ENCODE measurements at places on chromosomes 3 and 15. TPM values are rescaled to one million over a fixed set of nuclear protein-coding genes. Genes with fewer than 3 reads are reported as not detected.

GRCh38 chr3:52743721-52744120, 27.0 kb downstream of the NEK4 start:
- H3K36me3 ChIP-seq = peaks cover 10% of the 10 kb centered on the region
- DNase-seq = no peak
- H3K4me1 ChIP-seq = no peaks in the 10 kb centered on the region
- H3K27me3 ChIP-seq = no peaks in the 10 kb centered on the region
- H3K27ac ChIP-seq = no peak overlapping the region

- peaks cover 48% of the 10 kb centered on the region for H3K4me1 ChIP-seq
- H3K27me3 ChIP-seq = no peaks in the 10 kb centered on the region
- no peak for DNase-seq
- H3K36me3 ChIP-seq = no peaks in the 10 kb centered on the region
- no peak overlapping the region for H3K4me3 ChIP-seq
Observed at GRCh38 chr3:195253923-195254432, 17.0 kb downstream of the XXYLT1 start.

- no peak overlapping the region for H3K27ac ChIP-seq
- no peaks in the 10 kb centered on the region for H3K36me3 ChIP-seq
- H3K27me3 ChIP-seq = no peaks in the 10 kb centered on the region
- no peak for DNase-seq
- H3K4me3 ChIP-seq = no peak overlapping the region
Observed at GRCh38 chr3:42537350-42537749, 34.9 kb downstream of the VIPR1 start.

DNA sequence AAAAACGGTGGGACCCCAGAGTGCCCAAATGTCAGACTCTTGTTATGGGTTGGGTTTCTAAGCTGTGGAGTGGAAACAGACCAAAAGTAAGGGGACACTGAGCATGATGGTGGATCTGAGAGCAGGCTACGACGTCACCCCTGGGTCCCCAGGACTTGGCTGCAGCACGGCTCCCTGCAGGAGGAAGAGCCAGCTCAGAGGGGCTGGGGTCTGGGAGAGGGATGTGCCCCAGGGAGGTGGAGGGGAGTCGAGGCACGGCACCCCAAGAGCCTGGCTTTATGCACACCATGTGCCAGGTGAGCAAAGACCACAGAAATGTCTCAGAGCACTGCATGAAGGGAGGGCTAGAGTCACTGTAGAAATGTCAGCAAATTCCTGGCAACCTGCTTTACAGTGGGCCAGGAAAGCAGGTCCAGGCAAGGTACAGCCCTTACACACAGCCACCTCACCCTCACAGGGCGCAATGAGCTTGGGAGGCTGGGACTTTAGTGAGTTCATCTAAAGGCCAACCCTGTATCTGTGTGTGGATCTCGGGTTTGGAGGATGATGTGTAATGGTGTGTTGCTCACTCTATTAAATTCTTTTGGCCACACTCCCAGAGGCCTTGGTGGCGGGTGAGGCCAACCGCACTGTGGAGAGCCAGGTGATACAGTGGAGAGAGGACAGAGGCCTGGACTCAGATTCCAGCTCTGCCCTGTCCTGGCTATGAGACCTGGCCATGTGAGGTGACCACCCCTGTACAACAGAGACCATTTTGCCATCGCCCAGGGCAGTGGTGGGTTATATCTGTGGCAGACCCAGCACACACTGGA, 14.1 kb downstream of the CTSH start:
- H3K27me3 ChIP-seq = no peaks in the 10 kb centered on the region
- no peak for DNase-seq
- H3K36me3 ChIP-seq = no peaks in the 10 kb centered on the region
- H3K4me3 ChIP-seq = no peak overlapping the region
- H3K4me1 ChIP-seq = peaks cover 77% of the 10 kb centered on the region
- H3K27ac ChIP-seq = peak overlapping the region; percentile 73

GRCh38 chr15:81087066-81087465, 47.0 kb upstream of the CFAP161 start:
- H3K27ac ChIP-seq = no peak overlapping the region
- H3K4me1 ChIP-seq = peaks cover 3% of the 10 kb centered on the region
- no peaks in the 10 kb centered on the region for H3K36me3 ChIP-seq
- no peak for DNase-seq

- H3K4me1 ChIP-seq = no peaks in the 10 kb centered on the region
- no peaks in the 10 kb centered on the region for H3K27me3 ChIP-seq
- no peak overlapping the region for H3K4me3 ChIP-seq
- H3K36me3 ChIP-seq = no peaks in the 10 kb centered on the region
- H3K27ac ChIP-seq = no peak overlapping the region
- no peak for DNase-seq
Observed at GRCh38 chr3:53965291-53965690, 73.6 kb upstream of the SELENOK start.

DNA sequence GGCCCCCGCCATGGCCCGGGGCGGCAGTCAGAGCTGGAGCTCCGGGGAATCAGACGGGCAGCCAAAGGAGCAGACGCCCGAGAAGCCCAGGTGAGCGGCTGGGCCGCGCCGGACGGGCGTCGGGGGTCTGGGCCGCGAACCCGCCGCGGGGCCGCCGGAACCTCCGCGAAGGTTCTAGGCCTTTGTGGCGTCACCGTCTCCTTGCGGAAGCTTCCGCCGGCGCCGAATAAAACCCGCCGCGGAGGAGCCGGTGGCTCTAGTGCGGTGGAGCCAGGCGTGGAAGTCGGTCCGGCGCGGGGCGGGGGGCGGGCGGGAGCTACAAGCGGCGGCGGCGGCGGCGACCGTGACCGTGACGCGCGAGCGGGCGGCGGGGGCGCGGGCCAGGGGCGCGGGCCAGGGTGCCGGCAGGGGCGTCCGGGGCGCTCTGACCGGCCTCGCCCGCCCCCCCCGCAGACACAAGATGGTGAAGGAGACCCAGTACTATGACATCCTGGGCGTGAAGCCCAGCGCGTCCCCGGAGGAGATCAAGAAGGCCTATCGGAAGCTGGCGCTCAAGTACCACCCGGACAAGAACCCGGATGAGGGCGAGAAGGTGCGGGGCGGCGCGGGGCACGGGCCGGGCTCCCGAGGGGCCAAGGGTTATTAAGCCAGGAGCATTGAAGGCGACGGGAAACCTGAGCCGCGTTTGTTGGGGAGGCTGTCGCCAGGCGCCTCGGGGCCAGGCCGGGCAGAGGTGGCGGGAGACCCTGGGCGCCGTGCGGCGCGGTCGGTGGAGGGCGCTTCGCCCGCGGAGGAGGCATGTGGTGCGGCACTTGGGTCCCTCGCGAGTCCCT, at the start of gene DNAJA4:
DNAJA4 (plus strand) TSS at position 259 of the 833 bp plus-strand sequence; CDS start at position 461, 202 bp downstream.
- no peaks in the 10 kb centered on the region for H3K36me3 ChIP-seq
- DNase-seq = no peak
- peaks cover 13% of the 10 kb centered on the region for H3K4me1 ChIP-seq
- H3K27me3 ChIP-seq = no peaks in the 10 kb centered on the region
- H3K4me3 ChIP-seq = peak within 1 kb of the TSS; percentile 55
- peak within 1 kb of the TSS; percentile 81 for H3K27ac ChIP-seq

DNA sequence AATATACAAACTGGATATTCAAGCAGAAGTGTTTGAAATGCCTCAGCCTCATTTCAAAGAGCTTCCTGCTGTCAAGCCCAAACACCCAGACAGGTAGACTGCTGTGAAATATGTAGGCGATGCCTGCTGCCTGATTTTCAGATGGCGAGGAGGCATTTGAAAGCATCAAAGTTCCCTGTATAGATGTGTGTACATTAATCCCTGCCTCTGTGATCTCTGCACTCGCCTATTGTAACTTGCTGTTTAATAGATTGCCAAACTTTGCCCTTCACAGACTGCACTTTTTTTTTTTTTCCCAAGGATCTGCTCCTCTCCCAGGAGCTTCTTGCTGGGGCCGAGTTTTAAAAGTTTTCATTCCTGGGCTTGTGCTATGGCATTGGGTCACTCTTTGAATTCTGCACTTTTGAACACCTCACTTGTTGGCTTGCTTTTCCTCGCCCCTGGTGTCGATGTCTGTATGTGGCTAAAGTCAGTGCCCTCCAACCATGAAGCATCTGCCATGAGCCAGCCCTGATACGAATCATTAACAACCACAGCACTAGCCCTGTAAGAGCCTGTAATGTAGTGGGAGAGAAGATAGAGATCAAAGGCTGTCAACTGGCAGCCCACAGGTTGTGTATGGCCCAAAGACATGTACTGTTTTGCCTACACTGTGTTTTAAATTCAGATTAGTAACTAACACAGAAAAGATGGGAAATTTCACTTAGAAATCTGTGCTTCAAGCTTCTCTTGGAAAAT, 287.6 kb upstream of the ICE2 start:
- no peaks in the 10 kb centered on the region for H3K27me3 ChIP-seq
- peaks cover 2% of the 10 kb centered on the region for H3K4me1 ChIP-seq
- no peak for DNase-seq
- no peak overlapping the region for H3K4me3 ChIP-seq
- H3K36me3 ChIP-seq = no peaks in the 10 kb centered on the region

DNA sequence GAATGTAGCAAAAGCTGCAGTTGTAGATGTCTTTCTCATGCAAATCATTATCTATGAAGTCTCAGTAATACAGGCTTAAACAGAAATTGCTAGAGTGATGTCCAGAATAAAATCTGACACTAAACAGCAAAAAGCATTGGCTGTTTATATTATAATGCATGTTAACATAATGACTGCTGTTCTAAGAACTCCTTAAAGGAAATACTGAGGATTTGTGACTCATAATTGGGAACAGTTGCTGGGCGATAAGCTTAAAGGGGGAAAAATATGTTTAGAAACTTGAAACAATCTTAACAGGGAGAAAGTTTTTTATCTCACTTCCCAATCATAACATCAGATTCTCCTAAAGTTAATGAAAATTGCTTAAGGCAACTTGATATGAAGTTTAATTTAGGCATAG, 17.5 kb downstream of the TIPARP start:
- H3K27ac ChIP-seq = no peak overlapping the region
- no peaks in the 10 kb centered on the region for H3K27me3 ChIP-seq
- no peak for DNase-seq
- H3K4me1 ChIP-seq = peaks cover 34% of the 10 kb centered on the region
- H3K36me3 ChIP-seq = peaks cover 34% of the 10 kb centered on the region

GRCh38 chr3:124075753-124076152, 83.8 kb upstream of the ROPN1 start:
- H3K36me3 ChIP-seq = no peaks in the 10 kb centered on the region
- H3K27ac ChIP-seq = no peak overlapping the region
- no peak overlapping the region for H3K4me3 ChIP-seq
- no peaks in the 10 kb centered on the region for H3K27me3 ChIP-seq
- no peaks in the 10 kb centered on the region for H3K4me1 ChIP-seq

- H3K27me3 ChIP-seq = no peaks in the 10 kb centered on the region
- DNase-seq = no peak
- H3K4me1 ChIP-seq = no peaks in the 10 kb centered on the region
- H3K36me3 ChIP-seq = no peaks in the 10 kb centered on the region
- no peak overlapping the region for H3K4me3 ChIP-seq
Observed at GRCh38 chr15:26739791-26740190, 33.1 kb downstream of the GABRB3 start.

DNA sequence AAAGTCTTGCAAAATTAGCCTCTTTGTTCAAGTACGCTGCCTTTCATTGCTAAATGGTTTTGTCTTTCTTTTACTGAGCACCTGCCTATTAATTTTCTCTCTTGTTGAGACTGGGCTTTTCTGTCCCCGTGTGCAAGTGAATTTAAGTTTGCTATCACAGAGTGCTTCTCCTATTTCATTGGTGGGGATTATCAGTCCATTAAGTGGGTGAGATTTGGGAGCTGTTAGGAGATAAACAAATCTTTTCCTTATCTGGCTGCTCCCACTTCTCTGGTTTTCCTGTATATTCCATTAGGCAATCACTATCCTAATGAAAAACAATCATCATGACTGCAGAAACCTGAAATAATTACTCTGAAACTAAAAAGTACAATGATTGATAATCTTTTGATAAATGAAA, 254.2 kb downstream of the NR1D2 start:
- no peak for DNase-seq
- no peaks in the 10 kb centered on the region for H3K4me1 ChIP-seq
- H3K36me3 ChIP-seq = no peaks in the 10 kb centered on the region
- H3K4me3 ChIP-seq = no peak overlapping the region

DNA sequence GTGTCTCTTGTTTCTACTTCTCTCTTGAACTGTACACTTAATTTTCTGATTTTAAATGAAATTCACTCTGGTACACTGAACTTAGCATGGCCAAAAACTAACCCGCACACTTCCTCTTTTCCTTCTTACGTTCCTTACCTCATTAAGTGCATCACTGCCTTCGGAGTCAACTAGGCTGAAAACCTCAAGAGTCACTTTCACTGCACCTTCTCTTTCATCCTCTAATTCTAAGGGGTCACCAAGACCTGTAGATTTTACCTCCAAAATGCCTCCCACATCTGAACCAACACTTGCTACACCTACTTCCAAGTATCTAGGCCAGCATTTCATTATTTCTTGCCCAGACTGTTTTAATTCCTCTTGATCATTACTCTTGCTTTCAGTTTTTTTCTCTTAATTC, 6.6 kb downstream of the CBLB start:
- H3K4me3 ChIP-seq = no peak overlapping the region
- no peaks in the 10 kb centered on the region for H3K27me3 ChIP-seq
- H3K36me3 ChIP-seq = peaks cover 32% of the 10 kb centered on the region
- DNase-seq = no peak
- H3K27ac ChIP-seq = no peak overlapping the region

GRCh38 chr3:16897254-16897926, 12.6 kb downstream of the PLCL2 start:
- no peaks in the 10 kb centered on the region for H3K36me3 ChIP-seq
- H3K27ac ChIP-seq = no peak overlapping the region
- no peaks in the 10 kb centered on the region for H3K27me3 ChIP-seq
- no peak overlapping the region for H3K4me3 ChIP-seq
- H3K4me1 ChIP-seq = no peaks in the 10 kb centered on the region

GRCh38 chr15:47196048-47196447, 521.3 kb upstream of the SEMA6D start:
- H3K27me3 ChIP-seq = peaks cover 7% of the 10 kb centered on the region
- H3K27ac ChIP-seq = no peak overlapping the region
- H3K4me3 ChIP-seq = no peak overlapping the region
- no peaks in the 10 kb centered on the region for H3K36me3 ChIP-seq
- peaks cover 5% of the 10 kb centered on the region for H3K4me1 ChIP-seq

DNA sequence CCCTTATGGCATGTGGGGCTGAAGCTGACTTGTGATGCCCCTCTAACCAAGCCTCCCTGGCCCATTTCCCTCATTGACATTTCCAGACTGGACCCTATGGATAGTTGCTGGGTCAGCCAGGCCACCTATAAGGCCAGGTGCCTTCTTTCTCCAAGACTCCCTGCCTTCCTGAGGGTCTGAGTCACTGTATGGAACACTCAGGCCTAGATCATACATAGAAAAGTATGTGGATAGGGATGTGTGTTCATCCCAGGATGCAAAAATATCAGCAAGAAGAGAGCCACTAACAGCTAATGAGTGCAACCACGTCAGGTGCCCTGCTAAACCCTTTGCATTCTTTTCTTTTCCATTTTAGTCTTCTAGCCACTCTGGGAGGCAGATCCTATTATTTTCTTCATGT, 168.4 kb upstream of the WNT5A start:
- DNase-seq = no peak
- peaks cover 6% of the 10 kb centered on the region for H3K4me1 ChIP-seq
- no peaks in the 10 kb centered on the region for H3K36me3 ChIP-seq
- H3K4me3 ChIP-seq = no peak overlapping the region

- H3K27ac ChIP-seq = no peak overlapping the region
- no peak overlapping the region for H3K4me3 ChIP-seq
- H3K36me3 ChIP-seq = no peaks in the 10 kb centered on the region
- DNase-seq = no peak
- H3K27me3 ChIP-seq = no peaks in the 10 kb centered on the region
- H3K4me1 ChIP-seq = peaks cover 10% of the 10 kb centered on the region
Observed at GRCh38 chr3:54970895-54971294, 43.0 kb upstream of the LRTM1 start.

The TMCO5A gene
- not detected for total RNA-seq

The IL17RC gene
- total RNA-seq = 36.9 TPM

The UBA7 gene
- 33.7 TPM for total RNA-seq

The EPB42 gene
- total RNA-seq = not detected

The PRSS50 gene
- total RNA-seq = not detected

The GATM gene
- total RNA-seq = 20.0 TPM

The GASK1A gene
- total RNA-seq = 3.2 TPM

The MINAR1 gene
- total RNA-seq = 0.38 TPM

The WDR53 gene
- total RNA-seq = 12.6 TPM

The SEMA6D gene
- total RNA-seq = 0.40 TPM

The CADPS gene
- not detected for total RNA-seq

The RABL3 gene
- total RNA-seq = 12.6 TPM

All from esophagus squamous epithelium (tissue), 5 donors.